ENCODE measurements at places on chromosomes 13 and 19.
A peak's percentile ranks its signal among the peaks of the same experiment; 100 is the strongest.

GRCh38 chr13:97986835-97987234 is 33.4 kb downstream of the IPO5 start:
- DNase-seq: no peak

DNA sequence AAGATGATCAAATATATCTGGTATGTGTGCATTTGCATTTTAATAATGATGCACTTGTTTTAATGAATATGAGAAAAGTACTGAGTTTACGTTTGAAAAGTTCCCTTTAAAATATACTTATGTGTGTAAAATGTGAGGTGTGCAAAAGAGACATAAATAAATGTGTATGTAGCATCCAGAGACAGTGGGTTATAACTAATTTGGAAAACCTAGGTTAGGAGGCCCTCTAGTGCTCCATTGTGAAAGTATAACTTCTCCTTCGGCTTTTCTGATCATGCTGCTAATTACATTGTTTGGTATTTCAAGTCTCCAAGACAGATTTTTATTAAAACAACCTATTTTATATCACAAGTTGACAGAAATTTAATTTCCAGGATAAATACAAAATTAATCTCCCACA is 30.1 kb downstream of the SCEL start:
- no peak for DNase-seq

GRCh38 chr13:89315287-89315686 is 1644.1 kb downstream of the SLITRK5 start:
- no peak for DNase-seq

GRCh38 chr13:113089693-113090414 is 15.7 kb upstream of the F7 start:
- peak; percentile 23 for DNase-seq

DNA sequence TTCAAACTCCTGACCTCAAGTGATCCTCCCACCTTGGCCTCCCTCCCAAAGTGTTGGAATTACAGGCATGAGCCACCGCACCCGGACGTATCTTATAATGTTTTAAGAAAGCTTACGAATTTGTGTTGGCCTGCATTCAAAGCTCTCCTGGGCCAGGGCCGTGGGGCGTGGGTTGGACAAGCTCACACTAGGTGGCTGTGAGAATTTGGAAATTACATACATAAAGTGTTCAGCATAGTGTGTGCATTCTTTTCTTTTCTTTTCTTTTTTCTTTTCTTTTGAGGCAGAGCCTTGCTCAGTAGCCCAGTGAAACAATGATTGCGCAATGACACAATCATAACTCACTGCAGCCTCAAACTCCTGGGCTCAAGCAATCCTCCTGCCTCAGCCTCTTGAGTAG is 2.6 kb downstream of the ZSWIM4 start:
- no peak for DNase-seq

GRCh38 chr13:107124129-107124718 is 556.3 kb upstream of the ARGLU1 start:
- no peak for DNase-seq

- no peak for DNase-seq
These were observed 199.2 kb upstream of the MAB21L1 start for GRCh38 chr13:35675651-35676050.

GRCh38 chr19:41415154-41415571 is 12.0 kb downstream of the B3GNT8 start:
- no peak for DNase-seq

DNA sequence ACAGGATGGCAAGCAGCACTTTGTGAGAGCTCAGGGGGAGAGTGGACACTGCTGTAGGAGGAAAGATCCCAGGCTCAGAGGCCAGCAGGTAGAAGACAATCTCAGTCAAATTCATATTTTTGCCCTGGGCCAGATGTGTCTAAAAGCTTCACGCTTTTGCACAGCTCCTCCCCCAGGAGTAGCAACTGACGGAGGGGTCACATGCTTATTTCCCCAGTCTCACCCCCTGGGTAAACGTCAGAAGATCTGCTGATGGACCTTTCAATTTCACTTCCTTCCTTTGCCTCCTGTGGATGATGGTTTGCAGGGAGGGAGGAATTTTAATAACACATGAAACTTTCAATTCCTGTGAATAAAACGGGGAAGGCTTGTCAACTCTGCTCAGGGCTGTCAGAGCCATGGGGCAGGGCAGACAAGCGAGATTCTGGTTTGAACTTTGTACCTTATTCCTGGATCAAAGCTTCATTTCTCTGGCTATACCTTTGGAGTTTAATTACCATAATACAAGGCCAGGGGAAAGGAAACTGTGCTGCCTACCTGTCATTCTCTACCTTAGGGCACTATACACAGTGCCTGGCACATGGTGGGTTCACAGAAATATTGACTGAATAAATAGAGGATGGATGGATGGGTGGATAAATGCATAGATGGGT is 41.0 kb downstream of the POU4F1 start:
- no peak for DNase-seq

GRCh38 chr19:41554907-41555306 is 21.1 kb upstream of the CEACAM21 start:
- no peak for DNase-seq

GRCh38 chr13:99290894-99291293 is 16.3 kb downstream of the GPR183 start:
- DNase-seq: no peak

GRCh38 chr19:53989600-53990533 is 1.6 kb upstream of the CACNG6 start:
- no peak for DNase-seq

DNA sequence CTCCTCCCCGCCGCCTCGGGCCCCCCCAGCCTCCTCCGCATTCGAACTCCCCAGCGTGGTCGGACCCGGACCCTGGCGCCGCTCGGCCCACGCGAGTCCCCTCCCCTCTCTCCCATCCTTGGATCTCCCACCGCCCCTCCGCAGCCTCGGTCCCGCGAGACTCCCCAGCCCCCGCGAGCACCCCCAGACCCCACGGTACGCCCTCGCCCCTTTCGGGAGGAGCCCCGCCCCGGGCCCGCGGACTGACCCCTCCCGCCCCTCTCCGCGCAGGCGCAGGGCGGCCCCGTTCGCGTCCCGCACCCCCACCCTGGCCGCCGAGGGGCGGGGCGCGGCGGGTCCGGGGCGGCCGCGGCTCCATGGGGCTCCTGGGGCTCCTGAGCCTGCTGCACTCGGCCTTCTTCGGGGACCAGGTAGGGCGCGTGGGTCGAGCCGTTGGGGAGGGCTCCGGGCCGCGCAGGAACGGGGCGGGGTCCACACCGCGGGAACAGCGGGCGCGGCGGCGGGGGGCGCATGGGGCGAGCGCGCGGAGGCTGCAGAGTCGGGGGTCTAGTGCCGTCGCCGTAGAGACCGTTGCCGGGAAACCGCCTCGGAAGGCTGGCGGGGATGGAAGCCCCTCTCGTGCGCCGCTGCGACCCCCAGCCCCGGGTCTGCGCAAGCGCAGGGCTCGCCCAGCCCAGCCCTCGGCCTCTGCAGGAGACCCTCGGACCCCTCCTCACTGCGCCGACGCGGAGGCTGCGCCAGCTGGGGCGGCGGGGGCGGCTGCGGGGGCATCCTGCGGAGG is 3.8 kb upstream of the APC2 start:
- DNase-seq: peak; percentile 66

DNA sequence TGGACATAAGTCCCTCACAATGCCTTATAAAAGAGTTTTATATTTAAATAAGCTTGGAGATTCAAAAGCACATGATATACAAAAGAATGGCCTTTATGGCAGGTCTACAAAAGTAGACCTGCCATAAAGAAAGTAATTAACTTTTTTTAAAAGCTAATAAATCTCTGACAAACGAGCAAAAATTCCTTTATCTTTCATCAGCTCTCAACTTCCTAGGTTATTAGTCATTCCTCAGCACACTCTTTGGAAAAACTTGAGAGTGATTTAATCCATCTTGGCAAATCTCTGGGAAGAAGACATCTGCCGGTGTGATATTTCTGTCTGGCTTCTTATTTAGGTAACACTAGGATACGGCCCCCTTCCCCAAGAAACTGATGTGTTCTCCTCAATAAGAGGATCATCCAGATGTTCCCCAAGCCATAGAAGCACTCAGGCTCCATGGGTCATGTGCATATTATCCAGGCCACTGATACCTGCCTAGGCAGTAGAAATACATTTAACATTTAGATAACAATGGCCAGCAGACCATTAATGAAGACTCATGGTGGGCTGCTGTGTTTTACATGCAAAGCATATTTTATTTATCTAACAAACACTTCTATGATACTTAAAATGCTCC is 372.7 kb downstream of the LIG4 start:
- DNase-seq: no peak

- no peak for DNase-seq
These were observed at the start of gene ADGRE3 for GRCh38 chr19:14674764-14675163. ADGRE3 (minus strand) TSS chr19:14674844; CDS start chr19:14674770, 74 bp downstream.

- no peak for DNase-seq
These were observed 159.5 kb downstream of the KDM4B start for GRCh38 chr19:5128251-5128935.

DNA sequence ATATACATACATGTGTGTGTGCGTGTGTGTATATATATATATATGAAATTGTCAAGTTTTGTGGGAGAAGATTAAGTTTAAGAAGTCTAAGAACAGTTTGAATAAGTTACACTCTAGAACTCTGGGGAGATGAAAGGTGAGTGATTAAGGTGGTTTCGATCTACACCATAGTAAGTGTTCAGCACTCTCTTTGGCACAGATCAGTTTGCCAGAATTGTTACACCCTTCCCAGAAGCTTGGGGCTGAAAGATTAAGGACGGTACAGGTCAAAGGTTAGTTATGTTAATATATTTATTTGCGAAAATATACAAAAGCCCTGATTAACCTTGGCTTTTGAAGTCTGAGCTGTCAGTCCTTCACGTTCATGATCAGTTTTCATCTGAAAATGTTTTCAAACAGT is 309.1 kb downstream of the KLF5 start:
- DNase-seq: no peak

GRCh38 chr13:28541966-28542365 is 47.0 kb upstream of the FLT1 start:
- no peak for DNase-seq

GRCh38 chr19:54893406-54893805 is 12.5 kb upstream of the NCR1 start:
- DNase-seq: no peak

DNA sequence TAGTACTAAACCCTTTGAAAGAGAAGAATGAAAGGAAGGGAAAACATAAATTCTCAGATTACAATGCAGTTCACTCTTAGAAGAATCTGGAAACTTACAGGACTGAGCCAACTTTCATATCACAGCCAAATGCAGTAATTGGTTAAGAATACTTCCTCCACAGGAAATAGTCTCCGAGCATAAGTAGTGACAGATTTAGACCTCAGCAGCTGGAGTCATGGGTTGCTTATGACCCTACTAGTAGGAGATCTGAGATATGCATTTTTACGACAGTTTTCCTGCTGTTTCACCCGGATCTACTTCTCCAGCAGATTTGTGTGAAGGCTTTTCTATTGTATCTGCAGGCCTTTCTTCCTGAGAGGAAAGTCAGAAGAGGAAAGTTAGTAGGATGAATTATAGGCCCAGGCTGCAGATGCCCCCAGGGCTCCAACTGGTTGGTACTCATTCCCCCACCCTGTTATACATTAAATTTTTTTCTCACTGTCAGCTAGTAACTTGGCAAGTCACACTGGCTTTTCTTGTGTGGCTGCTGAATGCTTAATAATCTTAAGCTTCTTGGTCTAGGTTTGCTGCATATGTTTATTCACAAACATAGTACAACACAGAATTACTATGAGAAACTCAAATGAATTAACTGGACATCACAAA is 1241.5 kb upstream of the MIR17HG start:
- DNase-seq: no peak

DNA sequence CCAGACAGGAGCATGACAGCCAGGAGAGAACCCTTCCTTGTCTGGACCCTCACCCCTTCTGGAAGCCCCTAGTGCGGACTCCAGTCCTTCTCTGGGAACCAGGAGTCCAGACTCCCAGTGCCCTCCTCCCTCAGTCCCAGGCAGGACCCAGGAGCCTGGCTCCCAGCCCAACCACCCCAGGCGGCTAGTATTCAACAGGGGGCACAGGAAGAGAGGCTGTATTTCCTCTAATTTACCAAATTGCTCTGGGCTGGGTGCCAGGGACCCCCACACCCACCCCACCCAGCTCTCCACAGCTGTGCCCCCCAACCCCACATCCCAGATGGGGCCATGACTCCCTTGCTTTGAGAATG is 3.3 kb downstream of the GRIN2D start:
- no peak for DNase-seq

DNA sequence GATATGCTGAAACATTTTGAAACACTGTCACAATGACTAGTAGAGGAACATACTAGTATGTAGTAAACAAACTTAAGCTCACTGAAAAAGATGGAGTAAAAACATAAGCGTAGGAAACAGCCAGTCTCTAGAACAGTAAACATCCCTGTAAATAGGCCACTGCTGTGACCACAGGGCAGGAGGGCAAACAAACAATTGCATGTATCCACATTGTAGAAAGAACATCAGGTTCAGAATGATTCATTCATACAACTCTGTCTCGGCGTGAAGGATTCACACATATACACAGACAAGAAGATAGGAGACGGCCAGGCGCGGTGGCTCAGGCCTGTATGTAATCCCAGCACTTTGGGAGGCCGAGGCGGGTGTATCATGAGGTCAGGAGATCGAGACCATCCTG is 390.1 kb downstream of the IRS2 start:
- no peak for DNase-seq

DNA sequence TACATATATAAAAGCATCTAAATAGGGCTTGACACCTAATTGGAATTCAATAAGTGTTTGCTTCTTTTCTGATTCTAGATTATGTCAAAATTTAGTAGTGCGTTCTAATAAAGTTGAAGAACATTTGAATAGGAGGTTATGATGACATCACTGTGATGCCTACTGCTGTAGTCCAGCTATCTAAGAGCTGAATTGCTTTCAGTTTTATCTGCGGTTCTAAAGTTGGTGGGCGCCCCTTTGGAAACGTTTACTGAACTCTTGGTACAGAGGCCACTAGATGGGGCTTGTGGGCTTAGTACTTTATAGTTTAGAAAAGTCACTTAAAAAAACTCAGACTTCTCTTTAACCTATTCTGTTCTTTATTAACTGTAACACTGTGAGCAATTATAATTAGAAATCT is 776.9 kb downstream of the GPC5 start:
- DNase-seq: no peak

DNA sequence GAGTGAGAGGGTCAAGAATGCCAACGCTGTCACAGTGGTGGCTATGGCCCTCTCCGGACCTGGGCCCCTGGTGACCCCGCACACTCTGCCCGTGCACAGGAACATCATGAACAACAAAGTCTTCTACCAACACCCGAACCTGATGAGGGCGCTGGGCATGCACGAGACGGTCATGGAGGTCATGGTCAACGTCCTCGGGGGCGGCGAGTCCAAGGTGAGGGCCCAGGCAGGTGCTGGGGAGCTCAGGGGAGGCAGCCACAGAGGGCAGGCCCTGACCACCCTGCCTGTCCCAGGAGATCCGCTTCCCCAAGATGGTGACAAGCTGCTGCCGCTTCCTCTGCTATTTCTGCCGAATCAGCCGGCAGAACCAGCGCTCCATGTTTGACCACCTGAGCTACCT is 62.6 kb downstream of the RYR1 start:
- DNase-seq: no peak

All from posterior cingulate gyrus (tissue), 11 donors.